CD4-positive, alpha-beta T cell treated with Interleukin-17A for 4 hours (primary cell): ENCODE measurements at places on chromosomes 6 and 20.

- no peak for DNase-seq
These were observed 48.0 kb downstream of the MUC22 start for GRCh38 chr6:31058128-31058894.

DNA sequence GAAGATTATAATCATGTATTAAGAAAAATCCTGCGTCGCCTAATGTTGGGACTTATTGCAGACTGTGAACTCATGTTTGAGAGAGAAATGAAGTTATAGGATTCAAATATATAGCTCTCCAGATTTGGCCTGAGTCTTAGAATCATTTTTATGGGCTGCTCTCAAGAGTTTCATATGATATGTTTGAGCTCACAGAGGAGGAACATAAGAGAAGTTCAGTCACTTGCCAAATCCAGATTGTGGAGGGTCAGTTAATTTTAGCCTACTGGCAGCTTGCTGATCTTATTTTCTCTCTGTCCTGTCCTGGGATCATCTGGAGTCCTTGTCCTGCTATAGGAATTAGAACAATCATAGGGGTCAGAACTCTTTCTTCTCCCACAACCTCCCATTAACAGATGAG, 186.1 kb upstream of the SUPT3H start:
- DNase-seq = no peak

GRCh38 chr6:146090474-146090873, 61.6 kb downstream of the GRM1 start:
- no peak for DNase-seq

DNA sequence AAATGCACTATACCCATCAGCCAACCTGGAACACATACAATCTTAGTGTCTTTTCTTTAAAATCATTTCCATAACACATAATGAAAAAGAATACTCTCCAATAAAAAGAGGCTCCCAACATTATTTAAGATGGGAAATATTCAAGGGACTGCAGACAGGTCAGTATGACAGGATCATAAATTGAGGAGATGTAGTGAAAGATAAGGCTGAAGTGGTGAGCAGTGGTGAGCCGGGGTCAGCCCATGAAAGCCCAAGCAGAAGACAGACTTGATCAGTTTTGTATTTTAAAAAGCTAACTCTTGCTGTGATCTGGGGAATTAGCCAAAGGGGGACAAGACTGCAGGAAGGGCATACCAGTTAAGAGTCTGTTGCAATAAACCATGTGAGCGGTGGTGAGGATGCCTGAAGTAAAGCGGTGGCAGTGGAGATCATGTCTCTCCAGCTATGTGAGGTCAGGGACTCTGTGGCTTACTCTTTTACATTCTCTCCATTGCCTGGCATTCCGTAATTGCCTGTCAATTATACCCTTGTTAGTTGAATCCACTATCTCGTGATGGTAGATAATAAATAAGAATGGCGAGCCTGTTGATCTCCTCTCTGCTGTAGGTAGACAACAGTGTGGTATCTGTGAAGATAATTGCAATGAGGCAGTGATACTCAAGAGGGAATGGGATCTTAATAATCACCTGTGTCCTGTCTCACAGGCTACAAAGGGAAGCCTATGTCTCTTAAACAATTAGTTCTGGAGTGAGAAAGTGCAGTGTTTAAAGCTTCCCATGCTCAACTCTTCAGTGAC, 97.4 kb downstream of the FILIP1 start:
- no peak for DNase-seq

GRCh38 chr6:170265655-170266054, 25.2 kb downstream of the DLL1 start:
- no peak for DNase-seq

GRCh38 chr20:34528921-34529297, 12.7 kb downstream of the DYNLRB1 start:
- DNase-seq = no peak

DNA sequence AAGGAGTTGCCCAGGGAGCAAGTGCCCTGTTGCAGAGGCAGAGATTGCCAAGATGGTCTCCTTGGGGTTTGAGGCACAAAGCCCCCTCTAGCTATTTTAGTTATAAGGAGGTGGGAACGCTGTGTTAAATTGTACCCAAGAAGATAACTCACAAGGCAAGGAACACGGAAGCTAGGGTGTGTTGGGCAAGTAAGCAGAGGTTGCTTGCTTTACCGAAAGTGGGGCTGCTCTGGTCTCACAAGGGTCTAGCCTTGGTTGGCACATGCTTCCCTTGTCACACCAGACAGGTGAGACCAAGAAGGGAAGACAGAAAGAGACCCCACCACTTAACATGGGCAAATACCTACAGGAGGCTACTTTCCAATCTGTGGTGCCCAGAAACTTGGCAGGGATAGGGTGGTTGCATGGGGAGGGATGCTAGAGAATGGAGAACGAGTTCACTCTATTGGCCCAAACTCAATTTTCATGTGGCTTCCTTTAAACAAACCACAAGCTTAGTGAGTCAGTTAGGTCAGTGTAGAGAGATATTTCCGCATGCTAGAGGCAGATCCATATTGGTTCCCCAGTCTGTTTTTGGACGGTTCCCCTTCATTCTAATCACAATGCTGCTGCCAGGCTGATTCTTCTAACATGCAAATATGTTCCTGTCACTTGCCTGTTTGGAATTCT, 42.4 kb downstream of the PLAGL1 start:
- no peak for DNase-seq
